Effector memory CD4-positive, alpha-beta T cell (primary cell): ENCODE measurements at places on chromosomes 12 and 14.

DNA sequence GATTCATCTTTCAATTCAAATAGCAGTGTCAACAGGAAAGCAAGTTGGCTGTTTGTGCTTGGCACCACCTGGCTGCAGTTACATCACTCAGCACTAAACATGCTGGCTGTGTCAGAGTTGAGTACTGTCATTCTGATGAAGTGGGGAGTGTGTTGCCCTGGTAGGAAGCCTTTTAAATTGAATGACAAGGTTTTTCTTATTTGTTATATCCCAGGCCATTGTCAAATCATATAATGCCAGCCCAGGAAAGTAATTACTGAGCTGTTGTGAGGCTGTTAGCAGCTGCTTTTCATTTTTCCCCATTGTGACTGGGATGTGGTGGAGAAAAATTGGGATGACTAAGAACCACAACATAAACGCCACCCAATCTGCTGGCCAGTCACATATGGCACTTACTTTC, 106.5 kb upstream of the PRKD1 start:
- no peak for DNase-seq

DNA sequence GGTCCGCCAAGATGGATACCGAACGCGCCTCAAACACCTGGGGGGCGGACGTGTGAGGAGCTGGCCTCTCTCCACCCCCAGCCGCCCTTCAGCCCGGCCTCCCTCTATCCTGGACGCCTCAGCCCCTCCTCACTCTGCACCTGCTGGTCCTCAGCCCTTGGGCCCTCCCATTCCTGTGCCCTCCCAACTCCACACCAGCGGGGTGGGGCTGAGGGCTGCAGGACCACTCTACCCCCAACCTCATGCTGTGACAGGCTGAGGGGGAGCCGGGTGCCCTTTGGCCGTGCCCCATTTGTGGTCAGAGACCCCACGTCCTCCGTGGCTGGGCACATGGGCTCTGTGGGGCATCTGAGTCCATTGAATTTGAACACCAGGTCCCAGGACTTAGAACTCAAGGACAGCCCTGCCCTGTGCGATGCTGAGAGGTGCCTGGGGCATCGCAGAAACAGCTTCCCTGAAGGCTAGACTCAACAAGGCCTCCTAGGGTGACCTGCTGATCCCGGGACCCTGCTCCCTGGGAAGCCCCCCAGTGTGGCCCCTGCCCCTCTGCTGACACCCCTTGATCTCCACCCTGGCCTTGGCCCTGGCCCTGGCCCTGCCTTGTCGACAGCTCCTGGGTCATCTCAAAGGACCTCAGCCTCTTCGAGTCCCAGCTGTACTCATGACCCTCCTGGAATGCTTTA, 82.0 kb upstream of the SFSWAP start:
- no peak for DNase-seq

- DNase-seq: no peak
Observed at GRCh38 chr12:39892146-39892545, 213.7 kb downstream of the SLC2A13 start.

GRCh38 chr14:36514278-36515104, 5.5 kb downstream of the NKX2-1 start:
- DNase-seq: no peak

- no peak for DNase-seq
Observed at GRCh38 chr12:41302979-41303403, 114.9 kb downstream of the PDZRN4 start.

- no peak for DNase-seq
Observed at GRCh38 chr14:86766469-86766868, 1226.5 kb downstream of the GALC start.

DNA sequence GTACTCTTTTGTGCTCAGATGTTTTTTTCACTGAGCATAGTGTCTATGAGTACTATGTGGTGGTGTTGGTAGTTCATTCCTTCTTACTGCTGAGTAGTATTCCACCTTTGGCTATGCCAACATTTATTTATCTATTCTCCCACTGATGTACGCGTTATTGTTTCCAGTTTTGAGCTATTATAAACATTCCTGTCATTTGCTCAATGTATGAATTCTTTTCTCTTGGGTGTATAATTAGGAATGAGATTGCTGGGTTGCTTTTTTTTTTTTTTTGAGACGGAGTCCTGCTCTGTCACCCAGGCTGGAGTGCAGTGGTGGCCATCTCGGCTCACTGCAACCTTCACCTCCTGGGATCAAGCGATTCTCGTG, 37.5 kb upstream of the SLC2A3 start:
- DNase-seq: no peak

- DNase-seq: no peak
Observed at GRCh38 chr12:130547480-130548155, 168.5 kb downstream of the RIMBP2 start.

DNA sequence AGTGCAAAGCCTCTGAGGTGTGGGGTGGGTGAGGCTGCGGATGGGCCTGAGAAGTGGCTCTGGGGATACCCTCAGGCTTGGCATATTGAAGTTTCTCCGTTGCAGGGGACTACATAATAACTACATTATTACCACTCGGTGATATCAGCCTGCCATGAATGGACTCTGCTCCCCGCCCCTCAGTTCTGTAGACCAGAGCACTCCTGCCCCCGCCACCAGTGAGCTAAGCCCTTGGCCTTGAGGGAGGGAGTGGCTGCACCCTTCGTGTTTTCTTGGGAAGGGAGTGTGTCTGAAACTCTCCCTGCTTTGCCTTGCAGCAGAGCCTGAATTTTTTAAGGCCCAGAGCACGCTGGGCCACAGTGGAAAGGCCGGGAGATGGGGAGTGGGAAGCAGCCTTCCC, 1.7 kb downstream of the ORAI1 start:
- no peak for DNase-seq

- no peak for DNase-seq
Observed at GRCh38 chr14:99875836-99876235, 82.6 kb downstream of the EML1 start.

- no peak for DNase-seq
Observed at GRCh38 chr12:58923781-58924180, 3.5 kb upstream of the LRIG3 start.

DNA sequence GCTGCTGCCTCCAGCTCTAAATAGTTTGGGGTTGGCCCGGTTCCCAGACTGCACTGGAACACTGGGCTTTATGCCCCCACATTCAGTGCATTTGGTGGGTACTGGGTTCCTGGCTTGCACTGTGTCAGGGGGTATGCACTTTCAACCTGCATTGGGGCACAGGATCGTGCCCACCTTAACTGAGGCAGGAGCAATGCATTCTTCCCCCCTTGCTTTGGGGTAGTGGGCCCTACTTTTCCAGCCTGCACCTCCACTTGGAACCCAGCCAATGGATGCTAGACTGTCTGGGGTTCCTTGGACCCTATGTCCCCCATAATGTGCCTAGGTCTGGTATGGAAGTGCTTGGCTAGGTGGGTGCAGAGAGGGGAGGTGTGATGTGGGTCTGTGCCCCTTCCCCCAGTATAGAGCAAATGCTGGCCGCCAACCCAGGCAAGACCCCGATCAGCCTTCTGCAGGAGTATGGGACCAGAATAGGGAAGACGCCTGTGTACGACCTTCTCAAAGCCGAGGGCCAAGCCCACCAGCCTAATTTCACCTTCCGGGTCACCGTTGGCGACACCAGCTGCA, 615 bp downstream of the TARBP2 start:
- no peak for DNase-seq

DNA sequence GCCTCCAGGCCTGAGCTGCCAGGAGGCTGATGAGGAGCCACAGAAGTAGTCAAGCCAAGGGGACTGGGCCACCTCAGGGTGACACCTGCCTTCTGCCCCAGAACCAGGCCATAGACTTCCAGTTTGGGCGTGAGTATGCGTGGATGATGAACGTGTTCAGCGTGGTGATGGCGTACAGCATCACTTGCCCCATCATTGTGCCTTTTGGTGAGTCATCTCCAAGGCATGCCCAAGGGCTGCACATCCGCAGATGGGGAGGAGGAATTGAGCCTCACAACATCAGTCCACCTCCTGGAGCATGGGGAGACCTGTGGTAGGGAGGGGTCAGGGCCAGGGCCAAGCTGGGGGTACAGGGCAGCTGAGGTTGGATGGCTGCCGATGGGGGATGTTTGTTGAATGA, 22.3 kb downstream of the NGB start:
- DNase-seq: no peak

DNA sequence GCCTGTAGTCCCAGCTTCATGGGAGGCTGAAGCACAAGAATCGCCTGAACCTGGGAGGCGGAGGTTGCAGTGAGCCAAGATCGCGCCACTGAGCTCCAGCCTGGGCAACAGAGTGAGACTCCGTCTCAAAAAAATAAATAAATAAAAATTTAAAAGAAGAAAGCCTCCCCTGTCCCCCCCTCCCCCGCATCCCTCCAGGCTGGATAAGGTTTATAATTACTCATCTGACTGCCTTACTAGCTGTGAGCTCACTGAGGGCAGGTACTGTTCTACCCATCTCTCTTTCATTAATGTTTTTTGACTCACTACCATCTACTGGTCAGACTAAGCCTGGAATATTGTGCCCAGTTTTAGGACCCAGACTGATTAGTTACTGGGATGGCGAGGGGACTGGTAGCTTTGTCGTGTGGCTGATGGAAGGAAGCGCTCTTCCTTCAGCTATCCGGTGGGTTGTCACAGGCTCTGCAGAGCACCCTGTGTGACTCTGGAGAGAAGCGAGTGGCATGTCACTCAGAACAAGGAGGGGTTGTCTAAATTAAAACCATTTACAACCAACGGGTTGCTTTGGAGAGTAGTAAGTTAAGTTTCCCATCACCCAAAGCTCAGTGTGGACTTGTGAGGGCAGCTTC, 16.9 kb downstream of the EVL start:
- no peak for DNase-seq

DNA sequence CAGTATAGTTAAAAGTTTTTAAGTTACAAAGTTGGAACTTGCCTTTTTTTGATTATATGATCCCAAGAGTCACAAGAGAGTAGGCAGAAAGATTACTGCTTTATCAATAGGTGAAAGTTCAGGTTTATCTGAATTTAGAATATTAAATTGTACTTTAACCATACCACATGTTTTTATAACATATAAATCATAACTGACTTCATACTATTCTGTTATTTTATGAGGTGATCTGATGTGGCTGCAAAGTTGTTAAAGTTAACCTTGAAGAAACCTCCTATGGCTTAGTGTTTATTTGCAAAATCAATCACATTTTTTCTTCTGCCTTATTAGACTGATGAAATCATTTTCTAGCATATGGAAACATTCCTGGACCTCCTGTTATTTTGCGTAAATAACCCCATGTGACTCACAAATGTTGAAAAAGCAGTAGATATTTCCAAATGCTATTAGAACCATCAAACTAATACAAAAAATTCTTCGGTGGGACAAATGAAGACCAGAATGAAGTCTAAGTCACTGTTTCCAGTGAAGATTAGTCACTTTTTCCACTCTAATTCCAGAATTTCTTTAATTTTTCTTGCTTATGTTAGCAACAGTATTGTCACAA, 132.1 kb downstream of the RAD51B start:
- DNase-seq: no peak

- no peak for DNase-seq
Observed at GRCh38 chr14:57302883-57303282, 34.1 kb downstream of the AP5M1 start.

DNA sequence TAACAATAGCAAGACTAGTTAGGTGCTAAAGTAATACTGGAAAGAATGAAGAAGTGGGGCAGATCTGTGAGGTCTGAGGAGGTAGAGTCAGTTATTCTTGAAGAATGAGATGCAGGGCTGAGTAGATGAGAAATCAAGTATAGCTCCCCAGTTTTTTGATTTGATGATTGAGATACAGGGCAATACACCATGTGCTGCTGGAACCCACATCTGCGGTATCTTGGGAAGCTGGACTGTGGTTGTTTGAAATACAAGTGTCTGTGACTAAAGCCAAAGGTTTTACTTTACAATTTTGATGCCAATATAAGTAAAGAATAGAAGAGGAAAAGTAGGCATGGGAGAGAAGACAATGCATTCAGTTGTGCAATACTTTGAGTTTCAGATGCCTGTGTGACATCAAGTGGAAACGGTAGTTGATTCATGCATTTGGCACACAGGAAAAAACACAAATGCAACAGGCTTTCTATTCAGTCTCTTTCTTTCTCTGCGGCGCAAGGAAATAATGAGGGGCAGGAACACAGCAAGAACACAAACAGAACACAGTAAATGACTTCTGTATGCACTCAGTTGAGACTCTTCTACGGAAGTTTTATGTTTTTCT, 190.2 kb upstream of the SLC38A2 start:
- DNase-seq: no peak

DNA sequence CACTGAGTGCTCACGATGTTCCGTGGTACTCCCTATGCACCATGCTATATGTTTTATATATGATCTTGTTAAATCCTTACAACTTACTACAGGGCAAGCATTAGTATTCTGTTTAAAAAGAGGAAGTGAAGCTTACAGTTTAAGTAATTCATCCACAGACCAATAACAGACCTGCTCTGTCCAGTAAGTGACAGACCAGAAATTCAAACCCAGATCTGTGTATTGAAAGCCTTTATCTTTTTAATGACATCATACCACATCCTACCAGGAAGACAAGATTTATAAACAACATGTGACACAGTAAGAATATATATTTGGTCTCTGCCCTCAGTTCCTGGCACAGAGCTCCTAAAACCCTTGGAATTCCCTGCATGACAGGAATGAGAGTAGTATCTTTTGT, 206.5 kb downstream of the STXBP6 start:
- DNase-seq: no peak

DNA sequence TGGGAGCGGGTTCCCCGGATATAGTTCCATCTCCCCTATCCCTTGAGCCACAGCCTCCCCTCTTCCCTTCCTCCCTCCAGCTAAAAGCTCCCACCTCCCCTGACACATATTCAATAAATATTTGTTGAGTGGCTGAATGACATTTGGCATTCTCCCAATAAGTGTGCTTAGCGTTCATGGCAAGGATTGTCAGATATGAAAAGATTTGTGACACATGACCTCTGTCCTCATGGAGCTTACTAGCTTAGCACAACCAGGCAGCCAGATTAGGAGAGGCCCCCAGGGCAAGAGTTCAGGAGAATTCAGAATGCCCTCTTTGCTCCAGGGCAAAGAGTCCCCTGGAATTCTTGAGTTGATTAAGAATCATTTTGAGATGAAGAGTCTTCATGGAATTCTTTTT, 22.5 kb upstream of the SLC6A12 start:
- no peak for DNase-seq

DNA sequence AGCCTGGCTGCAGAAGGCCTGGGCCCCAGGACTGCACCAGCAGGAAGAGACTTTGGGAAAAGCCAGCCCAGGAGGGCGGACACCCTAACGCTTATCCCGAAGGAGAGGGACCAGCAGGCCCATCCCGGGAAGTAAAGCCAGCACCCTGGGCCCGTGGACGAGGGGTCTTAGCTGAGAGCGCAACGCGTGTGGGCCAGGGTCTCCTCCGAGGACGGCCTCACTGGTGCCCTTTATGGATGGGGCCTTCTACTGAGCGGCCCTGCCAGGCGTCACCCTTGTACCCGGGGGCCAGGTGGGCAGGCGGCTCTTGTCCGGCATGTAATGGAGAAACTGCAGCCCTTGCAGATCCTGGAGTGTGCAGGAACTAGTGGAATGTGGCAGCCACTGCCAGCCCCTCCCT, 14.1 kb downstream of the TEDC1 start:
- DNase-seq: no peak
